Gastrocnemius medialis (tissue), 4 donors: ENCODE measurements at places on chromosomes 3 and 15. TPM values are rescaled to one million over a fixed set of nuclear protein-coding genes. Genes with fewer than 3 reads are reported as not detected.

The CA12 gene
- not detected for total RNA-seq

- DNase-seq, result no peak
Observed at GRCh38 chr15:67853454-67853853, 13.6 kb upstream of the RNU6-1 start.

- DNase-seq, result no peak
Observed at GRCh38 chr3:18951333-18951732, 197.0 kb upstream of the KCNH8 start.

- no peak for DNase-seq
Observed at GRCh38 chr3:164687211-164687610, 391.1 kb downstream of the SI start.

DNA sequence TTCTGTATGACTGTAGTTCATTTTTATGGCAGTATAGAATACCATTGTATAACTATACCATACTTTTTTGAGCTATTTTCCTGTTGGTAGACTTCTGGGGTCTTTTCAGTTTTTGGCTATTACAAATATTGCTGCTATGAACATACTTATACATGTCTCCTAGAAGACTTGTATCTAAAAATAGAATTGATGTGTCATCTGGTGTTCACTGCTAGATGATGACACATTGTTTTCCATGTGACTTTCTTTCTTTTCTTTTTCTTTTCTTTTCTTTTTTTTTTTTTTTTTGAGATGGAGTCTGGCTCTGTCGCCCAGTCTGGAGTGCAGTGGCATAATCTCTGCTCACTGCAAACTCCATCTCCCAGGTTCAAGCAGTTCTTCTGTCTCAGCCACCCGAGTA lies 69.8 kb downstream of the SH3GL3 start:
- DNase-seq, result no peak

GRCh38 chr3:191649626-191650025 lies 188.7 kb downstream of the PYDC2 start:
- DNase-seq, result no peak
